Left renal pelvis (tissue), 4 donors: ENCODE measurements at places on chromosomes 16 and 17. TPM values are rescaled to one million over a fixed set of nuclear protein-coding genes. Genes with fewer than 3 reads are reported as not detected.

The EFNB3 gene
- polyA plus RNA-seq, result 24.9 TPM

The CIITA gene
- polyA plus RNA-seq, result 4.9 TPM

The TNS4 gene
- polyA plus RNA-seq, result 0.20 TPM

The OMG gene
- polyA plus RNA-seq, result 0.26 TPM

The ABCA9 gene
- polyA plus RNA-seq, result 3.1 TPM

The SMPD3 gene
- 1.2 TPM for polyA plus RNA-seq

The KRT24 gene
- not detected for polyA plus RNA-seq
